Activated naive CD8-positive, alpha-beta T cell treated with anti-CD3 and anti-CD28 coated beads, Interleukin-2, amount 10 ng/mL, durations not matched to agents 7 days and 5 days (primary cell): ENCODE measurements at places on chromosomes 5 and 9.

DNA sequence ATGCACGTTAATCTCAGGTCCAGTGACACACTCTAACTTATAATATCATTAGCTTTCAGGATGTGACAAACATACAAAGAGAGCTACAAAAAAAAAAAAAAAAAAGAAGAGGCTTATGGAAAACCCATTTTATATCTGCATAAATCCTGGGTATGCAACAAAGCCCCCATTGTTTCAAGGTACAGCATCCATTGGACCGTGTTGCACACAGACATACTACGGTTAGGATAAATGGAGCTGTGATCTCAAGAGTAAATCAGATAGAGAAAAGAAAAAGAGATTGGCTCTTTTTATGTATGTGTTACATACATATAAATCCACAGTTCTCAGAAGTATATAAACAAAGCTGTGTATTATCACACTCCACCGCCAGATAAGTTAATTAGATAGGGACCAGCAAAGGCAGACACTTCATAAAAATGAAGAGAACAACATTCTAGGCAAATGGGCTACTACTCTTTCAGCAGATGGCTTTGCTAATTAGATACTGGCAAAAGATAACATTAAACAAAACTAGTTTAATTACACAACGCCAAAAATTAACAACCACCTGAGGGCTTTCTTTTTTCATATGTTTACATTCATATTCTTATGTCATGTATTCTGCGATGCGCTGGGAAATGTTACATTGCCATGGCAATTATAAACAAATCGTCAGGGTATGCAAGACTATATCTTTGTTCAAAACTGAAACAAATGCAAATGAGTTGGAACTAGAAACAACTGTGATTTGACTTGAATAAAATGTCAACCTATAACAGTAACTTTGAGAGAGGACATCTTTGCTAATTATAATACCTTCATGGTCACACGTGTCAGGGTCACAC, 304.2 kb downstream of the SEMA5A start:
- no peak for DNase-seq

DNA sequence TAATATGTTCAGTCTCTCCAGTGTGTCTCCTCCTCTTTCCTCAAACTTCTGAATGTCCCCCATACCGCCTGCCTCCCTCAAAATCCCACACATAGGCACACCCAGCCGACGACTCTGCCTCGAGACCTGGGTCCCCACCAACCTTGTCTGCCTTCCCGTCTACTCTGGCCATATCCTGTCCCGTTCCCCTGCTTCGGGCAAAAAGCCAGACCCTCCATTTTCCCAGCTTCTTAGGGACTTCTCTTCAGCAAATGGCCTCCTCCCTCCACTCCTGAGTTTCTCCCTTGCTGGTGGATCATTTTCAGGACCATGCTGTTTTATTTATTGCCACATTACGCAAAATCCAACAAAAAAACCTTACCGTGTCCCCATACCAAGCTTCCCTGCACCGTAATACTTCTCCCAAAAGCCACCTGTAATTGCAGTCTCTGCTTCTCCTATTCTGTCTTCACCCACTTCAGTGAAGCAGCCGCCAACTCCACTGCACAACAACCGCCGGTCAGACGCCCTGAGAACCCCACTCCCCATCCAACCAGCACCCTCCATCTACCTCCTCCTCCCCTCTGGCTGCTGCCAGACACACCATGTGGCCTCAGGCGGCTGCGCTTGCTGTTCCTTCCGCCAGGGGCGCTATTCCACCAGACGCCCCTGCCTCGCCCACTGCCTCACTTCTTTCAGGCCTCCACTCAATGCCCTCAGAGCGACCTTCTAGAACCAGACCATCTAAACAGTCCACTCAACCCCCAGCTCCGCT, 117.0 kb downstream of the TRPM6 start:
- DNase-seq: peak; percentile 39

DNA sequence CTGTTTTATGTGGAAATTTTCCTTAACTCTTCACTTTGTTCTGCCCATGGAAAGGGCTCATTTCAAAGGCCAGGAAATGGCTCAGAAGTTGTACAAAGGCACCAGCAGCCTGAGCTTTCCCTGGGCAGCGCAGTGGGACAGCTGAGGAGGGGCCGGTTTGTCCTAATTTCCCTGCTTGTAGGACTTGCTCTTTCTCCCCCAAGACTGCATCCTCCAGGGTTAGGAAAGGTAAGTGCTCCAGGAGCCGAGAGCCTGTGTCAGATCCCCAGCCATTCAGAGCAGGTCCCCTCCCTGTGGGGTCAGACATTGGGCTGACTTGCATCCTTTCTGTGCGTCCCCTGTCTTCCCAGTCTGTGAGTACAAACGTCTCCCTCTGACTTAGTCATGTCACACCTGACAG, 43.5 kb downstream of the AGXT2 start:
- DNase-seq: no peak

DNA sequence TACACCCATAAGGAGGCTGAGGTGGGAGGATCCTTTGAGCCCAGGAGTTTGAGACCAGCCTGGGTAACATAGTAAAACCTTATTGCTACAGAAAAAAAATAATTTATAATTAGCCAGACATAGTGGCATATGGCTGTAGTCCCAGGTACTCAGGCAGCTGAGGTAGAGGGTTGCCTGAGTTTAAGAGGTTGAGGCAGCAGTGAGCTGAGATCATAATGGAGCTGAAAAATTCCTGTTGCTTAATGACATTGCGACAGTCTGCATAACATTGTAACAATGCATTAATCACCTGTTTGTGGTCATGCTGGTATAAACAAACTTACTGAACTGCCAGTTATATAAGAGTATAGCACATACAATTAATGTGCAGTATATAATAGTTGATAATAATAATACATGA, 214.2 kb downstream of the TRIM32 start:
- DNase-seq: no peak

- no peak for DNase-seq
Measured at GRCh38 chr9:107270082-107270481, 13.0 kb upstream of the RAD23B start.

GRCh38 chr5:43073597-43074546, 33.8 kb upstream of the ANXA2R start:
- no peak for DNase-seq

GRCh38 chr5:179865491-179866240, 7.0 kb upstream of the MRNIP start:
- no peak for DNase-seq

DNA sequence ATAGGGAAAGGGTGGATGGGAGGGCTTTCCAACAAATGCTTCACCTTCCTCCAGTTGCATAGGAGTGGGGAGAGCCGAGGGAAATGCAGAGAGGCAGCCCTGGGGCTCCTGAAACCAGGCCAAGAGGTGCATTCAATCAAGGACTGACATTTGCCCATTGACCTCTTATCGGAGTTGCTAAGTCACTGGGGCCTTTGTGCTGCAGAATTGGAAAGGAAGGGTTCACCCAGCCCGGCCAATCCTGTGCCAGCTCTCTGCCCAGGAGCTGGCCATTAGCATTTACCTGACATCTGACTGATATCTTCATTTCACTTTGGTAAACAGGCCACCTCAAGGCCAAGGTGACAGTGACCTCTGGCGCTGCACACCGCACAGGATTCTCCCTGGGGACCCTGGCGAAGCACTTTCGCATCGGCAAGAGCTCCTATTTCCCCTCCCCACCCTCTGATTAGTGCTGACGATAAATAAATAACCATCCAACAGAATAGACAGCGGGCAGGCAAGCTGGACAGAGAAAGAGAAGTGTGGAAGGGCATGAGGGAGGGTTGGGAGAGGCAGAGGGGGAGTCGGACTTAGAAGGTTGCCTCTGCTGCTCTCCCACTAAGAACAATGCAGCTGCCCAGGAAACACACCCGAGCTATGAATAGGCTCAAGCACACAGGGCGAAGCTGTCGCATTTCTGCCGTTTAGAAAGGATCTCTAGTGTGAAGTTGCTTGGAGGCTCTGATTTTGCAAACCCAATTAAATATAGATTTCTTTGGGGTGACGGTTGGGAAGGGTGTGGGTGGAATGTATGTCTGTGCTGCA, 57.0 kb upstream of the BOD1 start:
- no peak for DNase-seq

DNA sequence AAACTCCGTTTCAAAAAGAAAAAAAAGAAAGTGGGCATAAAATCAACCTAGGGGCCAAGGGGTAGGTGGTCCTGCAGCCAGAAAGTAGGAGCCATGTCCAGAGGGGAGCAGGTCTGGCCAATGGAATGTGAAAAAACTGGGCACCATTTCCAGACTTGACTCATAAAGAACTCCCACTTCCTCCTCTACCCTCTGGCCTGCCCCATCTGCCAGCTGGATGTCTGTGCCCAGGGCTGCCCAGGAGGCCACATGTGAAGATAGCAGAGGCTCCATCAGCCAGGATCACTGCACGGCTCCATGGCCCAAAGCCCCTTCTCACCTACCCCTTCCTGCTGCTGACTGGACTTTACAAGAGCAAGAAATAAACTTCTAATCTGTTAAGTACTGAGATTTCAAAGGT, 42.1 kb upstream of the EEIG1 start:
- no peak for DNase-seq

GRCh38 chr9:16241231-16241630, 629.2 kb downstream of the BNC2 start:
- no peak for DNase-seq

GRCh38 chr9:2367970-2368369, 253.6 kb upstream of the VLDLR start:
- no peak for DNase-seq
